ENCODE measurements at places on chromosomes 13 and 19.

DNA sequence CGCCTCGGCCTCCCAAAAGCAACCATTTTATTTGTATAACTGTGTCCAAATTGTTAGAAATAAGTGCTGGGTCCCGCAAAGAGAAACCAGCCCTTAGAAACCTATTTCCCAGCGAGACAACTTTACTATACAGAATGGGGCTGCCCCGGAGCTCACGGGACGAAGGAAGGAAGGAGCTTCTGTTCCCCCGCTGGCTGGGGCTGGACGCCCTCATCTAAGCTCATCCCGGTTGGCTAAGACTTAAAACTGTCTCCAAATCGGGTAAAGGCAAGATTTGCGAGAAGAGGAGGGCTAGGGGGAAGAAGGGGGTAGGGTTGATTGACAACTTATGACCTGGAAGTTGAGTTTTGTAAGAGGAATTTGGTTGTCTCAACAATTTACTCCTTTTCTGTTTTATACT is 12.3 kb upstream of the BSG start:
- no peak for DNase-seq

DNA sequence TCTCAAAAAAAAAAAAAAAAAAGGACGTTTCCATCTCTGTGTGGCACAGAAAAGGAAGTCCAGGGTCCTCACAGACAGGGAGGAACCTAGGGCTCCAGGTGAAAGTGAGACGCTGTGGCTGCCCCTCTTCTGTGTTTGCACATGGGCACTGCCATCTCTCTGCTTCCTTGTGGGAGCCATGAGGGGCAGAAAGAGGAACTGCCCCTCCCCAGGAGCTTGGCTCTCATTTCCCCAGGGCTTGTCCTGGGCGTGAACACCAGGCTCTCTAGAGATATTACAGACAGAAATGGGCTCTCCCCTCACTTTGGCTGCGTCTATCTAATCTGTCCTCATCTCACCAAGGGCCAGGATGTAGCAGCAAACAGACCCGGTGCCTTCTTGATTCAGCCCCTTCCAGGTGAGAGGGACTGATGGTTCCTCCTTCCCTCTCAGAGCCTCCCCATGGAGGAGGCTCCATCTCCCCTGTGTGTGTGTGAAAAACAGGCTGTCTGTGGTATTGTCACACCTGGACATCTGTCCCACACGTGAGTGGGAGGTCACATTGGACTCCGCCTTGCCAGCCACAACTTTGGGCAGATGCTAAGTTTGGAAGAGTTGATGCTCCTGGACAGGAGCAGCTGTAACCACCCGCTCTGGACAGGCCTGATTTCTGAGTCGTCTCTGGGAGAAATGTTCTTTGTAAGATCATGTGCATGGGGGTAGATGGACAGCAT is 840 bp upstream of the LILRA4 start:
- DNase-seq, result no peak

DNA sequence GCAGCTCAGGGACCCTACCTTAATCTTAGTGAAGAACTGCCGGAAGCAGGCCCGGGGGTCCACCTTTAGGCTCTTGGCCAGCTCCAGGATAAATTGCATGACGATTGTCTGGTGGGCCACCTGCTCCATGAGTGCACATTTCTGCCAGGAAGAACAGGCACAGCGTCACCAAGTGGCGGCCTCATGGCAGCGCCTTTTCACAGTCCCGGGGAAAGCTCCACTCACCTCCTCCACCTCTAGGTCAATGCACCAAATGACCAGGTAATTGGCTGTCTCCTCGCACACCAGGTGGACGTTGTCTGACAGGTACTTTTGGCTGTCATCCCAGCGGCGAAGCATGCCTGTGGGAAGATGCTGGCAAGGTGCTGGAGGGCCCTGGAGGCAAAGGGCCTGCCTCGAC is 8.3 kb downstream of the CDC37 start:
- DNase-seq, result no peak

DNA sequence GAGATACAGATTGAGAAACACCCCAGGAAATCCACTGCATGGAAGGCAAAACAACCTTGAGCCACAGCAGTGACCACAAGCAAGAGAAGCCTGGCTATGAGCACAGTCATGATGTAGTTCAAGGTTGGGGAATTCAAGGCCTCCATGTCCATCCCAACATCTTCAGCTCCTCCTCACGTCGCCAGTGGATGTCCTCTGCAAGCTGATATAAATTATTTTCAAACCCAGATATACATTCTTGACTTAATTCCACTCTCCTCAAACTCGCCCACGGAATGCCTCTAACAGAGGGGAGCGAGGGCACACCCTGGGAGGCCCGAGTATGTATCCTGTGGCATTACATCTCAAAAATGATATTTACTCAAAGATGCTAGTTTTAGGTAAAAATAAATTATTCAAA is 105.5 kb downstream of the SHISA2 start:
- no peak for DNase-seq

DNA sequence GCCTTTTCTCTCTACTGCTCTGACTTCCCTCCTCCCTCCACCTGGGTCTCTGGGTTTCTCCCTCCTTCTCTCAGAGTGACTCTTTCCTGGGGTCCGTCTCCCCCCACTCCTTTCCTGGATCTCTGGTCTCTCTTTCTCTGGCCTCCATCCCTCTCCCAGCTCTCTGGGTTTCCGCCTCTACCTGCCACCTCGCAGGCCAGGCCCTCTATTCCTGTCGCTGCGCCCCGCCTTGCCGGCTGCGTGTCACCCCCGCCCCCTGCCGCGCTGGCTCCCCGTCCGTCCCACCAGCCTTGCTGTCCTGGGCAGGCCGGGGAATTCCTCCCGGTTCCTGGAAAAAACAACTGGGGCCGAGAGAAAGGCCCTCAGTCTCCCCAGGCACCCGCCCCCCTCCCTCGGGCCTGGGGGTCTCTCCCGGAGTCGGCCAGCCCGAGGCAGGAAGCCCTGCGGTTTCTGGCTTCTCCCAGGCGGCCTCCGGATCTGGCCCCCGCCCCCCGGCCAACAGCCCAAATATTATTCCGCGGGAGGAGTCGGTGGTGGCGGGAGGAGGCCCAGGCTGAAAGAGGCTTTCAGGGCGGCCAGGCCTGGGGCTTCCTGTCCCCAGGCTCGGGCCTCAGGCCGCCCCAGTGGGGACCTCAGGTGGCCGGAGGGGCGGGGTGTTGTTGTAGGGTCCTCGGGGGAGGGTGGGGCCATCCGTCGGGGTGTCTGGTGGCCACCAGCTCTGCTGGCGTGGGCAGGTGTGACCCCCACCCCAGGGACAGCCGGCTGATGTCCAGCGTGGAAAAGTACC is 9.3 kb downstream of the IRF2BP1 start:
- DNase-seq, result no peak

DNA sequence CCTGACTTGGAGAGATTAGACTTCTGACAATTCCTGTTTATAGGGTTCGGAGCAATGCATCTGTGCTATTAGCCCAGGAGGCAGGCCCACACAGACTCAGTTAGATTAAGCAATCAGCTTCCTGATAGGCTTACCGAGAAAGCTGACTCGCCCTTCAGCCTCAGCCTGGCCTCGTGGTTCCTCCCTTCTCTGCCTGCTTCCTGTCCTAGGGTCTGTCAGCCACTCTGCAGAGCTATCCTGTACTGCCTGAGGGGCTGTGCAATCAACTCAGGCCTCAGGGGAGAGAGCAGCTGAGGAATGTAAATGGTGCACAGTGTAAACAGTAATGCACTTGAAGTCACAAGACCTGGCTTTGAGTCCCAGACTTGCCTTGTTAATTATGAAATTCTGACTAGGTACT is 30.7 kb downstream of the HTR2A start:
- no peak for DNase-seq

- DNase-seq, result no peak
Observed at GRCh38 chr13:24116131-24116530, 44.4 kb upstream of the SPATA13 start.

DNA sequence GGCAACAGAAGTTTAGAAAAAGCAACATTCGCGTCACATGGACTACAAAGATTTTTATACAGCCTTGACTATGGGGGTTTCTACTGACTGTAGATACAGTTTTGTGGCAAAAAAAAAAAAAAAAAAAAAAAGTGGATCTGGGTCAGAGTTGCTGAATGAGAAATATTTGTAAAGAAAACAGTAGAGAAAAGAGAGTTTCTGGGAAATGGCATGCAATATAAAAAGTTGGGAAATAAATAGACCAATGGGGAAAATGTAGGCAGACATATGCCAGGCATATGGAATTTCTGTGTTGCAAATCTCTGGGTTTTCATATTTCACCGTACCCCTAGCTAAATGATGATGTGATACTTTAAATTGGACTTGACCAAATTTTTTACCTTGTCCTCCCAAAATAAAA is 315.3 kb downstream of the EFNB2 start:
- no peak for DNase-seq

DNA sequence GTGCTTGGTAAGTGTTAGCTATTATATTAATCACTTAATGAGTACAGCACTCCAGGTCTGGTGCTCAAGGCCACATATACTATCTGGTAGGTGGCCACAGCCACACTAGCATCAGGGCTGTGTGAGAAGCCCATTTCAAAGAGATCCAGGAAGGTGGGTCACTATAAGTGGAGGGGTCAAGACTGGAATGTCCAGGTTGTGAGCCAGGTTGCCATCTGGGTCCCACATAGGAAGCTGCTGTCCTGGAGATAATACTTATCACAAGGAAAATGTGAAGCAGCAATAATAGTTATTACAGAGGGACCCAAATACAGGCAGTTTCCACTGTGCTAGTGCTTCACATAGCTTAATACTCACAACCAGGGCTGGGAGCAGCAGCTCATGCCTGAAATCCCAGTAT is 13.1 kb downstream of the C19orf47 start:
- DNase-seq, result no peak

- DNase-seq, result no peak
Observed at GRCh38 chr13:99955747-99956472, 15.7 kb downstream of the ZIC5 start.

DNA sequence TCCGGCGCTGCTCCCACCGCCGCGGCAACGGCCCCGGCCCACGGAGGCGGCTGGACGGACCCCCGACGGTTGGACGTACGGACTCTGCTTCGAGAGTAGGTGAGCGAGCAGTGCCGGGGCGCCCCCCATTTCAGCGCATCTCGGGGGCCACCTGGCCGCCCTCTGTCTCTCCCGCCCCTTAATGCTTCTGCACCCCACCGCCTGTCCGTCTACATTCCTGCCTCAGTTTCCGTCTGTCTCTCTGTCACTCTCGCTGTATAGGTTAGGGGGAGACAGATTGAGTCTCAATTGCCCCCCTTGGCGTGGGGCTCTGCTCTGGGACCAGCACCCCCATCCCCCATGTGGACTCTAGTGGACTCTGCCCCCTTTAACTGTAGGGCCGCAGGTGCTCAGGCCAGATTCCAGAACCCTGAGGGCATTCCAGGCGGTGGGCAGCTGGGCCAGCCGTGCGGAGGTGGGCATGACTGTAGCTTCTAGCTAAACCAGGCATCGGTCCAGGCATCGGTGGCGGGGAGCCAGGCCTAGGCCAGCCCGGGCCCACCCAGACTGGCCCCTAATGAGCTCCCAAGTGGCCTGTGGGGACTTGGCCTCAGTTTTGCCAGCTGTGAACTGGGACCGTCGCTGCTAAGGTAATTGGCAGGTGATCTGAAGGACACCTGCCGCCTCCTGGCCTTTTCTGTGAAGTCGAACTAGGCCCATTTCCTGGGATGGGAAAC is 373 bp downstream of the TNFAIP8L1 start:
- DNase-seq, result no peak

DNA sequence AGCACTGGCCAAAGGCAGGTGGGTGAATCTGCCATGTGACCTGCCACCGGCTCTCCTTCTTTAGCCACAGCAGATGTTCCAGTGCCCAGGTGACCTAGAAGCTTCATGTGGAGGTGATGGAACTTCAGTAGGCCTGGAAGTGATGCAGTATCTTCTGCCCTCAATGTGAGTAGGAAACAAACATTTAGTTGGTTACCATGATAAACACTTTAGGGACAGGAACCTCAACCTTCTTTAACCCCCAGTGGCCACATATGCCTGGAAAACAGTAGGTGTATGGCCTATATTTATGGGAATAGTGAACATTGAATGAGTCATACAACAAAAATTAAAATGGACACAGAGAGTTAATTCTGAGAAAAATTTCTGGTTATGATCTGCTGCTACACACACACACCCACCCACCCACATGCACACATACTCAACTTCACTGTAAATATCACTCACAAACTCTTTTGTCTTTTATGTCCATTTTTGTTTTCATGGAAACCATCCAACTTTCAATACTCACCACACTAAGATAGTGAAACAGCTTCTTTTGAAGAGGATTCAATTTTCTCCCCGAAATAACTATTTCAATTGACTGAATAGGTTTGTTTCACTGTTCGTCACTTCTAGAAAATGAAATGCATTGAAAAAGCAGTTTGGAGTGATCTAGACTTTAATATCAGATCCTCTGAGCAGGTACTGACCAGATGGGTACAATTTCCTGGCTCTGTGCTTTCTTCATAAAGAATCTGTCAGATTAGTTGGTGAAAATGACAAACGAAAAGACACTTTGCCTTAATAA is 97.3 kb downstream of the STARD13 start:
- DNase-seq, result no peak

DNA sequence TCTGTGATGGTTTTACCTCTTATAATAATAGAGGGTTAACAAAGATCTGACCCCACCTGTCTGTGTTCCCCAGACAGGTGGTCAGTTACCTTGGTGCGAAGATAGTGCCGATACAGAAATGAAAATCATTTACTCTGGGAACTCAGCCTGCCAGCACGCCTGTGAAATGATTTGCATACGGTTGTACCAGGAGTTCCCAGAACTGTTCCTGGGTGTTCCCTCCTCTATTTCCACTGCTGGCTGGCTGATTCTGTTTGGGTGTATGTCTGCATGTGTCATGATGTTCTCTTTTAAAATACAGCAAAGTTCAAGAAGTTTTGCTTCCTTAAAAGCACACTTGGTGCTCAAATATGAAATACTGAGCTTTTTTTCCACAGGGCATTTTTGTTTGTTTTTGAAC is 527.1 kb downstream of the FGF9 start:
- no peak for DNase-seq

- DNase-seq, result no peak
Observed at GRCh38 chr13:29359181-29359580, 236.3 kb downstream of the SLC7A1 start.

DNA sequence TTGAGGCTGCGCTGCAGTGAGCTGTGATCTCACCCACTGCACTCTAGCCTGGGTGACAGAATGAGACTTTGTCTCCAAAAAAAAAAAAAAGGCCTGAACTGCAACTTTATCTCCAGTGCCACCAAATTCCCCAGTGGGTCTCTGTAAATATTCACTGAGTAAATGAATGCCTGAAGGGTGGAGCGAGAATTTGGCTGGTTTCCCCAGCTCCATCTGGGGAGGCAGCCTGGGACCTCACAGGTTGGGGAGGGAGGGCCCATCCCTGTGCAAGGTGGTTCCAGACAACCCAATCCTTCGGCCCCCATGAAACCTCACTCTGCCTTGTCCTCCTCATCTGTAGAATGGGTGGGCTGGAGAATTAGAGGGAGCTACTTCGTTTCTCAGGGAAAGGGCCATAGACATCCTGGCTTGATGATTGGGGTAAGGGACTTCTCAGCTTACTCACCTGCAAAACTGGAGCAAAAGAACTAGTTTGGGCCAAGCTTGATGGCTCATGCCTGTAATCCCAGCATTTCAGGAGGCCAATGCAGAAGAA is 4.2 kb upstream of the PKN1 start:
- DNase-seq, result no peak

- no peak for DNase-seq
Observed at GRCh38 chr19:942133-942645, 16.4 kb downstream of the ARID3A start.
